ENCODE measurements at places on chromosomes 1 and 21.

- DNase-seq = no peak
Measured at GRCh38 chr1:110055493-110056284, 14.8 kb downstream of the ALX3 start.

DNA sequence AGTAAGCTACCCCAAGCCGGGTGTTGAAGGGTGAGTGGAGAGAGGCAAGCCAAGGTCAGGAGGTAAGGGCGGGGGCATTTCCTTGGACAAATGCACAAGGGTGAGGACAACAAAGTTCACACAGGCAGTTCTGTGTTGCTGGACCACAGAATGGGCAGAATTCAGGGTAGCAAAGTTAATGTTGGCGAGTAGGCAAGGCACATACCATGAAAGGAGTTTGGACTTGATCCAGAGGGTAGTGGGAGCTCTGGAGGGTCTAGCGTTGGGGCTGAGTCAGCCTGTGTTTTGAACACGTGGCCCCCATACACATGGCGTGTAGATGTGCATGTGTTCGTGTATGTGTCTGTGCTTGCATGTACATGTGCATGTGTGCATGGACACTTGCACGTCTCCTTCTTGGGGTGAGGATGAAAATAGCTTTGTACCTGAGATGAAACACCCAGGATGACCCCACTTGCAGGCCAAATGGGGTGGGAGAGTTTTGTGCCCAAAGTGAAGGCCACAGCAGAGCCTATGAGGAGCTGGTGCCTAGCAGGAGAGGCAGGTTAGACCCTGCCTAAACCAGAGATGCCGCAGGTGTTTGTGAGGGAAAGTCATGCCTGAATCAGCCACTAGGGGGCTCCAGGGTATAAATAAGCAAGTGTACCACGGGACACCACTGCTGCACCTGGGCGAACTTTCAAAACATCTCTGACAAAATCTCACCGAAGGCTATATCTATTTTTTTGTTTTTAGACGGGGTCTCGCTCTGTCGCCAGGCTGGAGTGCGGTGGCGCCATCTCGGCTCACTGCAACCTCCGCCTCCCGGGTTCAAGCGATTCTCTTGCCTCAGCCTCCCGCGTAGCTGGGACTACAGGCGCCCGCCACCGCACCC is 21.8 kb downstream of the SLC27A3 start:
- peak; percentile 90 for DNase-seq

DNA sequence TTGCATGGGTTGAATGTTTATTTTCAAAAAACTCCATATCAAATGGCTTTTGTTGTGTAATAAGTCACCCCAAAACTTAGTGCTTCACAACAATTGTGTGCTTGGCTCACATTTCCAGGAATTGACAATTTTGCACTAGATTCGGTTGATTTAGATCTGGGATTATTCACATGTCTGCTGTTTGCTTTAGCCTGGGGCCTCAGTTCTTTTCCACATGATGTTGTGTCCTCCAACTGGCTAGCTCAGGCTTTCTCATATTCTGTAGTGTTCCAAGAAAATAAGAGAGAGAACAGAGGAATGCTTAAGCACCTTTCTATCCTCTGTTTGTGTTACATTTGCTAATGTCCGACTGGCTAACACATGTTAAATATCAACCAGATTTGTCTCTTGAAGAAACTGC is 281.5 kb upstream of the ADGRL4 start:
- DNase-seq = no peak

- no peak for DNase-seq
Measured at GRCh38 chr1:239718571-239718970, 332.2 kb downstream of the CHRM3 start.

DNA sequence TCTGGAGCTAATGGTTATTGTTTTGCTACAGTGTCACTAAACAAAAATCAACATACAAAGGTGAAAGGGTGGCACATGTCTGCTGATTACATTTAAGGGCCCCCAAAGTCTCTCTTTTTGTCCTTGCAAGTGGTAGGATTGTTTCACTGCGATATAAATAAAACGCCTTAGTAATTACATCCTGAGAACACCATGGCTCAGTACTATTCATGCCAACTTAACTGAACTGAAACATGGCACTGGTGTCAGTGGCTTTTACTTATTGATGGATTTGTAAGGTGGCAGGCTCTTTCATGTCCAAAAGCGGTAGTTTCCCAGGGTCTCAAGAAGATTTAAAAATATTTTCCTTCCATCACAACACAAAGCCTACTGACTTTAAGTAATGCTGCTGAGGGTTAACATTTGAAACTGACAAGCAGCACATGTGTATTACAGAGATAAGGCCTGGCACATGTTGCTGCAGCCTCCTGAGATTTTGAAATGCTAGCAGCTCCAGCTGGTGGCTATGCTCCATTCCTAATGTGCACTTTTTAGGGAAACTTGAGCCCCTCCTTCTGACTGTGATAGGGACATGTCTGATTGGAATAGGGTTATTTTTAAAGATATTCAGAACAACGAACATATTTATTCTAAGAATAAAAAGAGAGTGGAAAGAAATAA is 86.8 kb downstream of the ATP1B1 start:
- no peak for DNase-seq

GRCh38 chr1:234842726-234843641 is 233.0 kb upstream of the IRF2BP2 start:
- peak; percentile 69 for DNase-seq
